ENCODE measurements at places on chromosomes 3 and 15. TPM values are rescaled to one million over a fixed set of nuclear protein-coding genes. Genes with fewer than 3 reads are reported as not detected.

DNA sequence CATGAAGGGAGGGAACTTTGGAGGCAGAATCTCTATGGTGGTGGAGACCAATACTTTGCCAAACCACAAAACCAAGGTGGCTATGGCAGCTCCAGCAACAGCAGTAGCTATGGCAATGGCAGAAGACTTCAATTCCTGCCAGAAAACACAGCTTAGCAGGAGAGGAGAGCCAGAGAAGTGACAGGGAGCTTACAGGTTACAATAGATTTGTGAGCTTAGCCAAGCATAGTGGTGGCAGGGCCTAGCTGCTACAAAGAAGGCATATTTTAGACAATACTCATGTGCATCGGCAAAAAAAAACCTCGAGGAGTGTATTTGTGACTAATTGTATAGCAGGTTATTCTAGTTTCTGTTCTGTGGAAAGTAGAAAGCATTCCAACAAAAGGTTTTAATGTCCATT is 6.4 kb upstream of the CSTA start:
- no peak for ATAC-seq

- ATAC-seq: no peak
These were observed 73.1 kb downstream of the RORA start for GRCh38 chr15:61155741-61156700.

DNA sequence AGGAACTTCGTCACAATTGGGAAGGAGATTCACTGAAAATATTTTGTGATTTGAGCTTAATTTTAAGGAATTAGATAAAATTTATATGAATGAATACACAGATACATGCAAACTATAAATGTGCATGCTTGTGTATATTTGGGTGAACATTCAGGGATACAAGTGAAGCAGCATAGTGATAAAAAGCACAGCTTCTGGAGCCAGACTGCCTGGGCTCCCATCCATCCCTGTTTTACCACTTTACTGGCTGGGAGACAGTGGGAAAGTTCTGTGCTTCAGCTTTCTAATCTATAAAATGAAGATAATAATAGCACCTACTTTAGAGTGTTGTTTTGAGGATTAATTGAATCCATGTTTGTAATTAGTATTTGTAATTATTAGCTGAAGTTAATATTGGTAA is 8.1 kb upstream of the EPHA6 start:
- no peak for ATAC-seq

DNA sequence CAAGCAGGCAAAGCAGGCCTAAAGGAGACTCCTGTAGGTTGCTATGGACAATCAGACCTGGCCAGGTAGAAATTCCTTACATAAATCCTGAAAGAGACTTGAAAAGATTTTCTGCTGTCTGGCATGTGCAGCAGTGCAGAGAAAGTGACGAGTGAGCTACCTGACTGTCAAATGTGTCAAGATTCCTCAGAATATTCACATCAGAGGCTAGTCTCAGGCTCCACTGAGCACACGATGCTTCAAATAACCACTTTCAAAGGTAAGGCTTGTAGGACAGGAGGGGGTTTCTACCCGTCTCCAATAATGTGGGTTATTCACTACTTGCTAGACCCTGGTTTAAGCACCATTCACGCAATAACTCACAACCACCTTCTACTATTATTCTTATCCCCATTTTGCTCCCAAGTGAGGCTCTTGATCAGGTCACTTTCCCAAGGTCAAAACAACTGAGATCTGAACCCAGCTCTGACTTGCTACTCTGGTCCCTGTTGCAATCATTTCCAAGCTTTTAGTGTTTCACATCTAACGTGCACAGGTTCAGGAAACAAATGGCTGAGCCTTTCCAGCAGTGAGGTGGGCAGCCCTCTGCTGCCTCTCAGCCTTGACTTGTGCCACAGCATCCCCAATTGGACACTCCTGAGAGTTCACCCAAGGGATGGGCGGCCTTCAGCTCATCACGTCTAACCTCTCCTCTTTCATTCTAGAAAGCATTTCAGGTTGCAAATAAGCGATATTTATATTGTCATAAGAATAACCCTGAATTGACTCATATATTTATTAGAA is 329.9 kb upstream of the WNT5A start:
- ATAC-seq: no peak

DNA sequence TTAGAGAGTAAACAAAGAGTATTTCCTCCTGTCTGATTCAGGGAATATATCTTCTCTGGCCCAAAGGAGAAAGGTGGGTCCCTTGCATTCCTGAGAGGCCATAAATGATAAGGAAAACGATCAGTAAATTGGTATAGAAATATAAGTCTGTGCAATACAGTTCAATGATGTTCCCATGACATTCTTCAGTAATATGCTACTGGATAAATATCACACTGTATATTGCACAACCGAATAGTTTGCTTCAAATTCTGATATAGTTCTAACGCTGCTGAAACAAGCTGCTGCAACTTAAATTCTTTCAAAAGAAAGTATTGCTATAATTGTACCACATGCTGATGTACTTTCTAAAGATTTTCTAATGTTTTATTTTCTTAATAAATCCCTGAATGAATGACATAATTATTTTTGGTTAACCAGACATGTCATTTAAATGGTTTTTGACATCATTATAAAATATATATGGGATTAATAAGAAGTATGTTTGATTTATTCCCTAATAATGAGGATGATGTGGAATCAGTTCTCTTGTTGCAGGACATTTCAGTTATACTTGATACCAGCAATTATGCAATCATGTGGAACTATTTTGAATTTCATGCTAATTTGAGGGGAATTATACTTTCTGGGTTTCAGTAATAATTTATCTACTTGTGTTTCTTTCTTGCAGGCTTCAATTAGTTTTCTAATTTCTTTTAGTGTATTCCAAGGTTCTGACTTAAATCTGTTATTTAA is 44.9 kb downstream of the FGF7 start:
- no peak for ATAC-seq

- ATAC-seq: no peak
These were observed 13.7 kb upstream of the PARP6 start for GRCh38 chr15:72285927-72286516.

- ATAC-seq: no peak
These were observed 590 bp downstream of the POLG start for GRCh38 chr15:89333959-89334509.

GRCh38 chr3:71955240-71956068 is 170.5 kb upstream of the PROK2 start:
- ATAC-seq: peak; percentile 73

GP9 gene
- not detected for total RNA-seq

- no peak for ATAC-seq
These were observed 94.0 kb upstream of the IQSEC1 start for GRCh38 chr3:13167064-13167743.

- no peak for ATAC-seq
These were observed 48.5 kb upstream of the RAB6B start for GRCh38 chr3:133944181-133944580.

- ATAC-seq: peak; percentile 98
These were observed 24.0 kb upstream of the TLE3 start for GRCh38 chr15:70121624-70122302.

ASB14 gene
- total RNA-seq: 0.78 TPM

GRCh38 chr3:48830715-48831114 is 17.0 kb downstream of the PRKAR2A start:
- no peak for ATAC-seq

DNA sequence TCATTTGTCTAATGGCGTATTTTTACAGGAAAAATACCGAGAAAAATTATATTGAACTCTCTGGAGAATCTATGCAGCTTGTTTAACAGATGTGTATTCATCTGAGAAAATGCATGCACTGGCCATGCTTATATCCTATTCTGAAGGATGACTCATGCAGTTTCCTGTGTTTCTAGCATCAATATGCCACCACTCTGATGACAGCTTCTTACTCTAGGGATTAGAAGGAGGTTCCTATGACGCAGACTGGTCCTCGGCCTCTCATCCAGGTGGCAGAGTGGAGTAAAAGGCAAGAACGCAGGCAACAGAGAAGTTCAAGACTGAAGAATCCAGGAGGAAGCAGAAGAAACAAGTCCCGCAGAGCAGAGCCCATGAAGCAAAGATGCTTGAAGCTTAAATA is 910.0 kb upstream of the ROBO1 start:
- peak; percentile 100 for ATAC-seq

MAP6D1 gene
- 3.5 TPM for total RNA-seq

- ATAC-seq: no peak
These were observed 73.5 kb upstream of the MEF2A start for GRCh38 chr15:99492275-99492674.

DNA sequence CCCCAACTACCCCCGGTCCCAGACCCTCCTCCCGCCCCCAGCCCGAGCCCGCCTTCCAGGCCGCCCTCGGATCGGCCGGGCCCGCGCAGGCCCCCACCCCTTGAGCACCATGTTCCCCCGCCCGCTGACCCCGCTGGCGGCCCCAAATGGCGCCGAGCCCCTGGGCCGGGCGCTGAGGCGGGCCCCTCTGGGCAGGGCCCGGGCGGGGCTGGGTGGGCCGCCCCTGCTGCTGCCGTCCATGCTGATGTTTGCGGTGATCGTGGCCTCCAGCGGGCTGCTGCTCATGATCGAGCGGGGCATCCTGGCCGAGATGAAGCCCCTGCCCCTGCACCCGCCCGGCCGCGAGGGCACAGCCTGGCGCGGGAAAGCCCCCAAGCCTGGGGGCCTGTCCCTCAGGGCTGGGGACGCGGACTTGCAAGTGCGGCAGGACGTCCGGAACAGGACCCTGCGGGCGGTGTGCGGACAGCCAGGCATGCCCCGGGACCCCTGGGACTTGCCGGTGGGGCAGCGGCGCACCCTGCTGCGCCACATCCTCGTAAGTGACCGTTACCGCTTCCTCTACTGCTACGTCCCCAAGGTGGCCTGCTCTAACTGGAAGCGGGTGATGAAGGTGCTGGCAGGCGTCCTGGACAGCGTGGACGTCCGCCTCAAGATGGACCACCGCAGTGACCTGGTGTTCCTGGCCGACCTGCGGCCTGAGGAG is 472 bp downstream of the CHST14 start:
- peak; percentile 60 for ATAC-seq

TMED3 gene
- total RNA-seq: 80.3 TPM

SLCO2A1 gene
- total RNA-seq: 0.41 TPM

ILDR1 gene
- not detected for total RNA-seq

VIPR1 gene
- 2.9 TPM for total RNA-seq

- no peak for ATAC-seq
These were observed 27.6 kb upstream of the VILL start for GRCh38 chr3:37963016-37963415.

GRCh38 chr3:133934996-133935842 is 39.5 kb upstream of the RAB6B start:
- ATAC-seq: no peak

TM4SF4 gene
- 1.4 TPM for total RNA-seq

GRCh38 chr3:49349348-49350114 is 8.6 kb downstream of the GPX1 start:
- ATAC-seq: no peak

GRCh38 chr3:11250902-11251806 is 21.0 kb upstream of the ATG7 start:
- ATAC-seq: no peak

DNA sequence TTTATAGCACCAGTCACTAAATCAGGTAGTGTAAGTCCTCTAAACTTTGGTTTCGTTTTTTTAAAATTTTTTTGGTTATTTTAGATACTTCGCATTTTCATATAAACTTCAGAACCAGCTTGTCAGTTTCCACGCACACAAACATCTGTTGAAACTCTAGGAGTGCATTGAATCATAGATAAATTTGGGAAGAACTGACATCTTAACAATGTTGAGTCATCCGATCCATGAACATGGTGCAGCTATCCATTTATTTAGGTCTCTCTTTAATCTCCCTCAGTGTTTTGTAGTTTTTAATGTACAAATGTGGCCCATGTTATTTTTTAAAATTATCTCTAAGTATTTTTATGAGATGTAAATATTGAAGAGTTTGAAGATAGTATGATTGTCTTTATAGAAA is 17.7 kb downstream of the TICRR start:
- no peak for ATAC-seq

- no peak for ATAC-seq
These were observed 57.2 kb upstream of the TIPARP start for GRCh38 chr3:156617145-156617544.

DNA sequence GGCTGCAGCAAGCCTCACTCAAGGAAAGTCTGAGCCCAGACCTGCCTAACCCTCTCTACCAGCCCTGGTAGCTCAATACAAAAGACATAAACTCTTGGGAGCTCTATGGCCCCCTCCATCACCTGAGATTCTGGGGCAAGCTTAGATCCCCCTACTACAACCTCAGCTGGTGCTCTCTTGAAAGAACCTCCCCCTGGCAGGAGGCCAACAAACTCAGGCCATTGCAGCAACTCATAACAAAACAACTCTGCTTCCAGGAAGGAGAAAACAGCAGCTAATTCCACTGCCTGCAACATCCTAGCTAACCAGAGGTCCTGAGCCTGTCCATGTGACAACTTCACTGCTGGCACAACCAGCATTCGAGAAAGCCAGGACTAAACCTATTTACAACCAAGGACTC is 169.2 kb downstream of the ROBO1 start:
- ATAC-seq: no peak

- no peak for ATAC-seq
These were observed 42.0 kb downstream of the CD86 start for GRCh38 chr3:122097141-122097540.

CCR8 gene
- not detected for total RNA-seq

DNA sequence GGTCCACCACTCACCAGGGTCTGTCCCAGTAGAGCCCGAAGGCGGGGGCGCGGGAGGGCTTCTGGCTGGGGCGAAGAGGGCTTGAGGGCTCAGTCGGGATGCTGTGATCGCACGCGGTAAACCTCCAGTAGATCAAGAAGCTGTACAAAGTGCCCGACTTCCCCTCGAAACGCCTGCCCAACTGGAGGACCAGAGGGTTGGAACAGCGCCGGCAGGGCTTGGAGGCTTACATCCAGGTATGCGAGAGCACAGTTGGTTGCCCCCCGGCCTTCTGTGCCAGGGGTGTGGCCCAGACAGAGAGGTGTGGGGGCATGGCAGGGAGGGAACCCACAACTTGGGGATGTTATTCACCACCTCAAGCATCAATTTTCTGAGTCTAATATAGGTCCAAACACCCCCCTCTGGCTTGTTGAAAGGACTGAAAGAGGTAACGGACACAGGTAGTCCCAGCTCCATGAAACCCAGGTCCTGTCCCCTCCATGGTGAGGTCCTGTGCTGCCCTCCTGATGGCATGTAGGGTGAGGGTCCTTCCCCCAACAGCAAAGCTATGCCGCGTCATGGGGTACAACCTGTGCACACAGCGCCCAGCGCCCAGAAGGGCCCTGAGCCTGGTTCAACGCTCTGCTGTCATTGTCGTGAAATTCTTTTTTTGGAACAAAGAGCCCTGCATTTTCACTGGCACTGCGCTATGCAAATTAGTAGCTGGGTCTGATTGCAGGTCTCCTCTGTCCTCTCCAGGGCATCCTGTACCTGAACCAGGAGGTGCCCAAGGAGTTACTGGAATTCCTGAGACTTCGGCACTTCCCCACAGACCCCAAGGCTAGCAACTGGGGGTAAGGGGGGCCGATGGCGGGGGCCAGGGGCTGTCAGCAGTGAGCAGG is 1.2 kb downstream of the SNX22 start:
- no peak for ATAC-seq

GPR149 gene
- total RNA-seq: not detected

C3orf85 gene
- total RNA-seq: not detected

GRCh38 chr15:43150191-43150929 is 17.0 kb downstream of the TMEM62 start:
- ATAC-seq: no peak

GRCh38 chr3:14126887-14127505 is 2.1 kb downstream of the TMEM43 start:
- ATAC-seq: no peak

GRCh38 chr15:38740206-38740605 is 175.6 kb upstream of the RASGRP1 start:
- no peak for ATAC-seq

GRCh38 chr15:32683906-32684584 is 33.8 kb upstream of the GREM1 start:
- no peak for ATAC-seq

Measured in motor neuron (in vitro differentiated cells).